NCI-H1930 (cell line): ENCODE measurements at places on chromosomes 5 and 9.

DNA sequence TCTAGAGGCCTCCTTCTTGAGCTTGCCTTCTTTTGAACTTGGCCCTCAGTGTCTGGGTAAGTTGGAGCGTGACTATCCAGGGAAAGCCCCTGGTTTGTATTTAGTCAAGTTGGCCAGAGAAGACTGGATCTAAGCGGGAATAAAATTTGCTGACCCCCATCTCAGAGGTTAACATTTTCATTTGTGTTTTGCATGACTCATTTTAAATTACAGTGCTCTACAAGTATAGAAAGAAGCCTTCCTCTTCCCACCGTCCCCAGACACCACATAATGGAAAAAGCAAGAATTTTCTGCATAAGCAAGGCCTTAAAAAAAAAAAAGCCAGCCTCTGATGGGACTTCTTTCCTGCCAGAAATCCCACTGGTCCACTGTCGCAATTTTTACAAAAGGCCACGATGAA is 27.2 kb downstream of the PIK3R1 start:
- DNase-seq = no peak

- no peak for DNase-seq
Observed at GRCh38 chr5:2810644-2811043, 59.2 kb upstream of the IRX2 start.

- DNase-seq = no peak
Observed at GRCh38 chr9:111904891-111905291, 8.3 kb downstream of the UGCG start.

GRCh38 chr5:163434401-163434866 is 3.0 kb upstream of the CCNG1 start:
- DNase-seq = no peak

GRCh38 chr5:80933036-80933435 is 27.1 kb upstream of the RASGRF2 start:
- DNase-seq = no peak

- DNase-seq = no peak
Observed at GRCh38 chr9:114893221-114894010, 37.0 kb downstream of the TNFSF8 start.

DNA sequence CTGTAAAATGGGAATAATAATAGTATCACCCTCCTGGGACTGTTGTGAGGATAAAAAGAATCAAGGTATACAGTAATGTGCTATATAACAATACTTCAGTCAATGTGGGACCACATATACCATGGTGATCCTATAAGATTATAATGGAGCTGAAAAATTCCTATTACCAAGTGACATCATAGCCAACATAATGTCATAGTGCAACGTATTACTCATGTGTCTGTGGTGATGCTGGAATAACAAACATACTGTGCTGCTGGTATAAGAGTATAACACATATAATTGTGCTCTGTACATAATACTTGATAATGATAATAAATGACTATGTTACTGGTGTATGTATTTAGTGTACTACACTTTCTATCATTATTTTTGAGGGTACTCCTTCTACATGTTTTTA is 38.1 kb downstream of the LIFR start:
- no peak for DNase-seq

- no peak for DNase-seq
Observed at GRCh38 chr5:76406673-76407072, 3.6 kb downstream of the IQGAP2 start.

DNA sequence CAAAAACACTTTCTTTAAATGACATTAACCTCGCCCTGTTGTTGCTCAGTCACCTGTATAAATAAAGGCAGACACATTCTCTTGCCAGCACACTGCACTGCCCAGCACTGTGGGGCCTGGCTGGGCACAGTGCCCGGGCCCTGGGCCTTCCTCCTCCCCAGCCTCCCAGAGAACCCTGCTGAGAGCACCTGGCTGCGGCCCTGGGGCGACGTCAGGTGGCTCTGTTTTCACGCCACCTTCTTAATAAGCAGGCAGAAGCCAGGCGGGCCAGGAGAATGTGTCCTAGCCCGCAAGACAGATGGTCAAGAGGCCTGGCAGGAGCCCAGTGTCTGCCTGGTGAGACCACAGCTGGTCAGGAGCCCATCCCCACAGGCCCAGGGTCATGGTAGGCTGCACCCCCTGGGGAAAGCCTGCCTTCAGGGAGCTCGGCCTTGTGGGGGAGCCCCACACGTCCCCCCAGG is 8.2 kb upstream of the AGPAT2 start:
- no peak for DNase-seq

GRCh38 chr5:19771174-19771835 is 216.7 kb downstream of the CDH18 start:
- no peak for DNase-seq

- DNase-seq = no peak
Observed at GRCh38 chr5:142181096-142181495, 72.5 kb downstream of the NDFIP1 start.

DNA sequence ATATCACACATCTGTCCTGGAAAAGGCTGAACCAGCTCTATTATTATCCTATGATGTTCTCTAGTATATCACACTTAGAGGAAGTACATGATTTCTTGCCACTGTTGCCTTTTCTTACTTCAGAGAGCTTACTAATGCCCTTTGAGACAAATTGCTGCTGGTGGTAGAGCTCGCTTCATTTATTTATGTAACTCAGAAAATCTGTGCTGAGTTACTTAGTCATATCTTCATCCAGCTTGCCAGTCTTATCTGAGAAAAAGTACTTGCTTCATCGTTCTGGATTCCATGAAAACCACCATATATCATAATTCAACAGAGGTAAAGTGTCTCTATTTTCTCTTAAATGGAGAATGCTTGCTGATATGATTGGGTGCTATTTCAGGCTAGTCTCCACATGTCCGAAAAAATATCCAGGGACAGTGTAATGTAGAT is 26.6 kb downstream of the PTPDC1 start:
- DNase-seq = no peak

- no peak for DNase-seq
Observed at GRCh38 chr5:164649266-164649665, 1143.8 kb downstream of the MAT2B start.

GRCh38 chr5:100771181-100771580 is 131.9 kb downstream of the ST8SIA4 start:
- no peak for DNase-seq

DNA sequence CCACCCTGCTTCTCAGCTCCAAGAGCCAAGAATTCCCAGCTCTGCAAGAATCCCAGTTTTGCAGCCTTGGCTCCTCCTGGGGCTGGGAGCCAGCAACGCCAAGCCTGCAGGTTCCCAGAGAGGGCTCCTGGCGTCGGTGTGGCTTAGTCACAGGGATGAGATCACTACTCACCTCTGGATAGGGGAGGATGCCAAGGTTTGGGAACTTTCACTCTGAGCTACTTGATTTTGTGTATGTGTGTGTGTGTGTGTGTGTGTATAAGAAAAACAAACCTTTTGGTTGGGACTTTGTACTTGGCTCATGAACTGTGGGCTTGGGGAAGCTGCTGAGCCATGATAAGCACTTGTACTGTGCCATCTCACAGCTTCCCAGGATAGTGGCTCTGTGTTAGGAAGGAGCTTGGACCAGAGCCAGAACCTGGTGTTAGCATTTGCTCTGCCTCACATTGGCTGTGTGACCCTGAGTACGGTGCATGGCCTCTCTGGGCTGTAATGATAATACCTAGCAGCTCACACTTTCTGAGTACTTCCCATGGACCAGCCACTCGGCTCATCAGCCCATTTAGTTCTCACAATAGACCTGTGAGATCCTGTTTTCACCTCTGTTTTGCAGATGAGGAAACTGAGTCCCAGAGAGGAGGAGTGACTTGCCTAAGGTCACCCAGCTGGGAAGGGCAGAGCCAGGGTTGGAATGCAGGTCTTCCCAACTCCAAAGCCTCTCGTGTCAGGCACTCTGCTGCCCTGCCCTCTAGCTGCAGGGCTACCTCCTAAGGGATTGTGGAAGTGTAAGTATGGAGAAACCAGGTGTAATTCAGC is 41.4 kb upstream of the DAB2IP start:
- DNase-seq = no peak

GRCh38 chr5:155564541-155564940 is 551.0 kb downstream of the KIF4B start:
- no peak for DNase-seq

GRCh38 chr5:62555930-62556329 is 22.7 kb upstream of the LRRC70 start:
- no peak for DNase-seq

- DNase-seq = no peak
Observed at GRCh38 chr5:132802044-132802684, 10.9 kb upstream of the SOWAHA start.

DNA sequence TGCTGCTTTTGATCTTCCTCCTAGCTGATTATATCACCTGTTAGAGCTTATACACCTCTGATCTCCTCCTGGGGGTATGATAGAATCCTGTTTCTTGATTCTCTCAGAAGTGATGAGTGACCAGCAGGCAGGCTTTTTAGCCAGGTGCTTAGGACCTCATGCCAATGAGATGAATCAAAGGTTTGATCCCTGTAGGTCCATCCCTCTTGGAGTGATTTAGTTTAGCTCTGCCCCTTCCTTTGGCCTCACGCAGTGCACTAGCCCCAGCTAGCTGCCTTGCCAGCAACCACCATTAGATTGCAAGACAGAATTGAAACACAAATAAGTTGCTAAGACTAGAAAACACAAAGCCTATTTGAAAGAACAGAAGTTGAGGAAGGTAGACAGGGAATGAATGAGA is 84.4 kb downstream of the ZSWIM6 start:
- DNase-seq = no peak

GRCh38 chr5:6003040-6003825 is 375.1 kb downstream of the MED10 start:
- no peak for DNase-seq

- DNase-seq = no peak
Observed at GRCh38 chr5:77643654-77644370, 5.3 kb upstream of the OTP start.

DNA sequence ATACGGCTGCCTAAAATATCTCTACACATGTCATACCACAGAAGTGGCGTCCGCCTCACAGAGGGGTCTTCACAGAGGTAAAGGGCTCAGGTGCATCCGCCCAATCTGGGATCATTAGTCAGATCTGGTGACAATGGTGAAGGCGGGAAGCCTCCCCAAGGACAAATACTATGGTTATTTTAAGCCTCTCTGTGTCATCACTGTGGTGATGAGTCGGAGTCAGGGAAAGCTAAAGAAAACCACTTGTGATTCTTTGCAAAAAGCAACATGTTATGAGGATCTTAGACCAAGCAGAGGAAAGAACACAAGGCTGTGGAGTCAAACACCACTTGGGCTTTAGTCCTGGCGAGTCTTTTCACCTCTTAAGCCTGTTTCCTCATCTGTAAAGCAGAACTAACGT is 190.4 kb downstream of the DRD1 start:
- no peak for DNase-seq

- DNase-seq = no peak
Observed at GRCh38 chr5:133992429-133993155, 12.2 kb downstream of the VDAC1 start.

- no peak for DNase-seq
Observed at GRCh38 chr5:43357067-43357466, 43.9 kb upstream of the HMGCS1 start.

DNA sequence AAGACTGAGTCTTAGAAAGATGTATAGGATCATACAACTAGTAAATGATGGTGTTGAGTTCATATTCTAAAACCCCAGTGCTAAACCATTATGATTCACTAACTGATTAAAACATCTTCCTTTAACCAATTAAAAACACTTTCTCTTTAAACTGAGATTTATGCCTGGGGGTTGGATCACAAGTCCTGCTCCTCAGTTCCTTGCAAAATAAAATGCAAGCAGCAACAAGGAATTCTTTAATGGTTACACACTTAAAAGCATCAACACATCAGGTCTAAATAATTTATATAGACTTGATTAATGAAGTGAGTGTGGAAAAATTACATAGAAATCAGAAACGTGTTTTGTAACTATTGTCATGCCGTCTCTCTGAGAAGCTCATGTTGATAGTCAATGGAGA is 189.2 kb downstream of the TARS1 start:
- no peak for DNase-seq

DNA sequence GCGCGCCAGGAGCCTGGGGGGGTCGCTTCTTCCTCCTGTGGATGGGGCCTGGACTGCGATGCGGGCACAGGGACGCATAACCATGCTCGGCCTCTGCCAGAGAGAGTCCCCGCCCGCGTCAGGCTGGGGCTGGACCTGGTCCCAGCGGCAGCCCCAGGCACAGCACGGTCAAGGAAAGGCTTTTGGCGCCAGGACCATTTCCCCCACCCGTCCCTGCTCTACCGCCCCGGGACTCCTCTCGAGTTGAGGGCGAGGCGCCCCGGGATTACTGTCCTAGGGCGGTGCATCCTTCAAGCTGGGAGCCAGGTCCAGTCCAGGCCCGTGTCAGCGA is 341 bp downstream of the MXD3 start:
- no peak for DNase-seq

GRCh38 chr5:125409234-125409860 is 662.9 kb upstream of the ZNF608 start:
- DNase-seq = peak; percentile 40

DNA sequence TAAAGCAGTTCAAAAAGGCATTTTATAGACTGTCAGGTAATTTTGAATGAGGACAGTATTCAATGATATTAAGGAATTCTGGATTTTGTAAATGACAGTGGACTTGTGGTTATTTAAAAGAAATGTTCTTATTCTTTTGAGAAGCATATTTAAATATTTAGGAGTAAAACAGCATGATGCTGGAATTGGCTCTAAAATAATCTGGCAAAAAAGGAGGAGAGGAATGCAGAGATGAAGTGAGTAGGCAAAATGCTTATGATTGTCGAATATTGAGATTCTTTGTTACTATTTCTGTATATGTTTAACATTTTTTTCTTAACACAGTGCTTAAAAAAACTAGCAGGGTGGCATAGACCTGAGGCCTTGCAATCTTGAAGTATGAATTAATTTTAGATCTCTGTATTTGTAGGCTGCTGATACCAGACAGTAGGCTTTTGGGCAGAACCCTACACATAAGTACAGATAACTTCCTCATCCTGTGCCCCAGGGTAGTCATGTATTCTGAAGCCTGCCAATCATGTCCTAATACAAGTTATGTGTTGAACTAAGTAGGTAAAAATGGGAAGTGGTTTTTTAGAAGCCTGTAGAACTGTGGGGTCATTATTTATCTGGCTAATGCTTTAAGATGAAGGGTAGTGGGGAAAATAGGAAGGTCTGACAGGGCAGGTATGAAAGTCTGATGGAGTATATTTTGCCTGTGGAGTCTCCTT is 9.4 kb downstream of the CD180 start:
- no peak for DNase-seq

DNA sequence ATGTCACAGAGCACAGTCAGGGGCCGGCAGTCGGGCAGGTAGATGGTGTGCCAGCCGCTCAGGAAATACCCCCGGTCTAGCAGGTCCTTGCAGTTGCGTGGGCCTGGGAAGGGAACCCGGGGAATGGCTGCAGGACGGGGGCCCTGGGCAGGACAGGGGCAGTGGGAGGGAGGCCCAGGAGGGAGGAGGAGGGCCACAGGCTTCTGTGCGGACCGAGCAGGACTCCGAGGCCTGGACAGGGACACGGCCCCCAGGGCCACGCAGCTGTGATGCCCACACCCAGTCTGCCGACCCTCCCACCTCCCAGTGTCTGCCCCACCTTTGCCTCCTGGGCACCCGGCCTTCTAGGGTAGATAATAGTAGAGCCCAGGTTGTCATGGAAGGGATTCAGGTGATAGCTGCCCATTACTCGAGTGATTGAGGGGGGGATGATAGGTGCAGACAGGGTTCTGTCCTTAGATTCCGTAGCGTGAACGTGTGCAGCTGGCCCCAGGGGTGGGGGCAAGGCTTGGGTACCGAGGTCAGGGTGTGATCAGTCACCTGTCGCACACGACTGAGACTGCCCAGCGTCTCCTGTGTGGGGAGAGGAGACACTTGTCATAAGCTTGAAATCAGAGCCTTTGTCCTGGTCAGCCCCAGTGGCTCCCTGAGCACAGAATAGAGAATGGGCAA is 4.5 kb downstream of the FCN1 start:
- no peak for DNase-seq

- no peak for DNase-seq
Observed at GRCh38 chr9:137076636-137077009, 694 bp upstream of the UAP1L1 start.
